ENCODE measurements at places on chromosomes 1 and 21.

GRCh38 chr1:172845865-172846264 lies 187.0 kb downstream of the FASLG start:
- no peak for DNase-seq

DNA sequence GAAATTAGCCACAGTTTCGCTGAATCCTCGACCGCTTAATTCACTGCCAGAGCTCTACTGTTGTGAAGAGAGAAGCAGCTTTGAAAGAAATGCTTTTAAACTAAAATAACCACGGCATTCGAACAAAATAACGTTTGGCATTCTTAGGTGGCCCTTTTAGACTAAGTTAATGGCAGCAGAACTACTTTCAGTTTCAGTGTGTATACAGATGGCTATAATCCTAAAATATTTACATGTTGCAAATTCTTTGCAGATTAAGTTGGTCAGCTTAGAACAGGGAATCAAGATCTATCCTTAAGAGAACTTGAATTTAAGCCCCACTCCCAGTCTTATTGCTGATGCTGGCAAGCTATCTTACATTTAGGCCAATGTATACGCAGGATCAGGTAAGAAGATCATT lies 62.7 kb downstream of the ADSS2 start:
- DNase-seq, result no peak

DNA sequence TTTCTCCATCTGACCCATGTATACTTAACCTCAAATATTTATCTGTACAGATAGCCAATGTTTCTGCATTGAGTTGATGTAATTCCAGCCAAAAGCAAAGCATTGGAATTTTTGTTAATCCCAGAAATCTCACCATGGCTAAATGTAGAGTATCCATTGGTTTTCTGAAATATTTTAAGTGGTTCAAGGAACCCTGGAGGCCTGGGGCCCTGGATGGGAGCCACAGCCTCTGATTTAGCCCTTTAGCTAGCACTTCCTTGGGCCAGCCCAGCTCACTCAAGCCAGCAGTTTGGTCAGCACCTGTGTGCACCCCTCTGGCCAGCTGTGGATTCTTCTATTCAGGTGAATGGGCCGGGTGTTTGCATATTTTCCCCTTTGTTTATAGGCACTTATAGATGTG lies 18.8 kb upstream of the EPS8L3 start:
- no peak for DNase-seq

GRCh38 chr1:29297450-29297849 lies 61.1 kb downstream of the PTPRU start:
- DNase-seq, result no peak

DNA sequence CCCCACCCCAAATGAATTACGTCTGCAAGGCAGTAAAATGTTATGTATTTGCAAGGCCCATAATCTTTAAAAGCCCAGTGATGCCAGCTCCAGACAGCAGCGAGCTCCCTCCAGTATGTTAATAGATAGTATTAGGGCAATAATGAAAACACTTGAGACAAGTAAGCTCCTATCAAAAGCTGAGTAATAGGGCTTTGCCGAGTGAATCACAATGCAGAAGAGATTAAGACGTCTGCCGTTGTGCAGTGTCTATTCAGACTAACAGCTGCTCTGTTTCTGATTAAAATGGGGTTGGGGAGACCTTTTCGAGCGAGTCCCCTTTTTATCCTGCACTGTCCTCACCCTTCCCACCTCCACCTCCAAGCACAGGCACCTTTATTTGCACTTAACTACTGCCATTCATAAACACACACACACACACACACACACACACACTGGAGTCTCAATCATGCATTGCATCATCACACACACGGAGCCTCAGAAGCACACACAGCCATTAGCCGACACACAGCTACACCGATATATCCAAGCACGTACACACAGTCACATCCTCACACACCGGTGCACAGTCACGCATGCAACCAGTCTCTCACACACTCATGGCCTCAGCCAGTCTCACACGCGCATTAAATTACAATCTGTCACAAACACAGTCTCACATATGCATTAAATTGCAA lies 46.0 kb upstream of the FOXO6 start:
- DNase-seq, result no peak

DNA sequence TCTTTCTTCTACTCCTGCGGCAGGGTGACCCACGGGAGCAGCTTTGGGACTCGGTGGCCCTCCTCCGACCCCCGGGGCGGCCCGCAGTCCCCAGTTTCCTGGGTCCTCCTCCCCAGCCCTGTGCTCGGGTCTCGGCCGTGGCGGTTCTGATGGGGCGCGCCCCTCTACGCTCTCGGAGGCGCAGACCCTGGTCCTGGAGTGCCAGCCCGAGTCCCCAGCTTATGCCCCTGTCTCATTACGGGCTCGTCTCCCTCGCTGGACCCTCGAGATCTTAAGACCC lies 430 bp downstream of the BTG2 start:
- DNase-seq, result no peak

DNA sequence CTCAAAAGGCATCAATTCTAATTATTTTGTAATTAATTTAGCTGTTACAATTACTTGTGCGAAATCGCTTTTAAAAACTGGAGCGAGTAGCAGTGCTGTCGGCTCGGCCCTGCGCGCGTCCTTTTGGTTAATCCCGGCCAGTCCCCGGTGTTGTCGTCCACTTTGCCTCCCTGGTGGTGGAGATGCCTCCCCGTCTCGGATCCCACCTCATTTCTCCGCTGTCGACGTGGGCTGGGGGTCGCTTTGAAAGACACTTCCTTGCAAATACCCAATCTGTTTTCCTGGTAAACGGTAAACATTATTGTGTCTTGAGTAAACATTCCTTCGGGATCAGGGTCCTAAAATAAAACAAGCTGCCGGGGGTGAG lies 3.7 kb downstream of the FOXD3 start:
- DNase-seq, result no peak

DNA sequence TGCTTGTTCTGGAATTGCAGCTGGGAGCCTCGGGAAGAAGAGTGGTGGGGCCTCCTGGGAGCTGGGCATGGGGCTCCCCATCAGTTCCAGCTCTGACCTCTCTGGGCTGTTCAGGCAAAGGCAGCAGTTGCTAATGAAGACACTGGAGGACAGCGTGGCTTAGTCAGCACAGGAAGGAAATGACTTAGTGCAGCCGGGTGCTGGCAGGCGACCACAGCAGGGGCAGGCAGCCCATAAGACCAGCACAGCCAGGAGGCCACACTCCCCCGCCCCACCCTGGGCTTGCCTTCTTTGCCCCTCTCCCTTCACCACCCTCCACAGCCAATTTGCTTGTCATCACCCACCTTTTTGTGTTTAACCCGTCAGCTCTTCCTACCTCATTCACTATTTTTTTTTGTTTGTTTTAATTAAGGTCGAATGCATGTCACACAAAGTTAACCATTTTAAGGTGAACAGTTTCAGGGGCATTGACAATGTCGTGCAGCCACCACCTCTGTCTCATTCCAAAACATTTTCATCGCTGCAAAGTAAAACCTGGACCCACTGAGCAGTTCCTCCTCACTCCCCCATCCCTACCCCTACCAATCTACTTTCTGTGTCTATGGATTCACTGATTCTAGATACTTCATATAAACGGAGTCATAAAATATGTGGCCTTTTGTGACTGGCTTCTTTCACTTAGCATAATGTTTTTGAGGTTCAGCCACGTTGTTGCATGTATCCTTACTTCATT lies 10.9 kb downstream of the OLIG2 start:
- no peak for DNase-seq

DNA sequence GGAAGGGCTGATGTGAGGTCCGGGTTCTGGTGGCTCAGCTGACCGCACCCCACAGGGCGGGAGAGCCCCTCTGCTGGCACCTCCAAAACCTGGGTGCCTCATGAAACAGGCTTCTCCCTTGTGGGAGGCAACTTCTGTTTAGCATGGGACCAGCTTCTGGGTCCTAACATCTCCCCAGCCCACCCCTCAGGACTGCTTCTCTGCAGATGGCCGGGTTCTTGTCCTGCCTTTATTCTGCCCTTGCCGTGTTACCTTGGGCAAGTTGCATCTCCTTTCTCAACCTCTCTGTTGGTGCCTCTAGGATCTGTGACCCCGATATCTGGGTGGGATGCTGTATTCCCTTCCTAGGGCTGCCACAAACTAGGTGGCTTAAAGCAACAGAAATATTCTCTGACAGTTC lies 15.0 kb upstream of the TTC22 start:
- no peak for DNase-seq

- DNase-seq, result no peak
These were observed 209.7 kb downstream of the PATJ start for GRCh38 chr1:61951731-61952580.

DNA sequence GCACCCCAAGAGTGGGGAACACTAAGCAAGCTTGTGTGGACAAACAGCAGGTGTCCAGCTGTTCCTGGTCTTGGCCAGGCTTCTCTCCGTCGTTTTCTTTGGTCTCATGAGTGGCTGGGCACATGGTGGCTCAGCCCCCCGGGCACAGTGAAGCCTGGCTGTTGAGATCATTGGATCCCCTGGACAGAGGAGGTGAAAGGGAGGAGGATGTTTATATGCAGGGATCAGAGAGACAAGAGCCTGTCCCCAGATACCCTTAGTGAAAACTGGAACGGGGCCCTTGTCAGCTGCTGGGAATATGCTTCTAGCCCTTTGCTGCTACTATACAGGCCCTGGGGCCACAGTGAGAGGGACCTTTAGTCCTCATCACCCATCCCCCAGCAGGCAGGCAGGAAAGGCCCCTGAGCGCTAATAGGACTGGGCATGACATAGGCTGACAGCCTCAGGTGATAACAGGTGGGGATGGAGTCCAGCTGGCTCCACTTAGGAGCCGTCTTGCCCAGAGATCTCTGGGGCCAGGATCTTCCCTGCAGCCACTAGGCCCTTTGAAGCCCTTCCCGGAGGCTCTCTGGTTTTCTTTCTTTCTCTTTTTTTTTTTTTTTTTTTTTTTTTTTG lies 16.4 kb downstream of the EPHA8 start:
- DNase-seq, result no peak

DNA sequence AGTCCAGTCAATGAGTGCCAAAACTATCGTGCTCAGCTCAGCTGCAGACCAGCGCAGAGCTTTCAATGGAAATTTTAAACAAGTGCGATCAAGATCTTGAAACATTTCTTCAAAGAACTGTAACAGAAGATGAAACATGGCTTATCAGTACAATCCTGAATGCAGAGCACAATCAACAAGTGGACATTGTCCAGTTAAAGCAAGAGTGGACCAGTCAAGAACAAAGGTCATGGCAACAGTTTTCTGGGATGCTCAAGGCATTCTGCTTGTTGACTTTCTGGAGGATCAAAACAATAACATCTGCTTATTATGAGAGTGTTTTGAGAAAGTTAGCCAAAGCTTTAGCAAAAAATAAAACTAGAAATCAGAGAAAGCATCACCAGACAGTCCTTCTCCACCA lies 374.2 kb downstream of the SETD4 start:
- no peak for DNase-seq

DNA sequence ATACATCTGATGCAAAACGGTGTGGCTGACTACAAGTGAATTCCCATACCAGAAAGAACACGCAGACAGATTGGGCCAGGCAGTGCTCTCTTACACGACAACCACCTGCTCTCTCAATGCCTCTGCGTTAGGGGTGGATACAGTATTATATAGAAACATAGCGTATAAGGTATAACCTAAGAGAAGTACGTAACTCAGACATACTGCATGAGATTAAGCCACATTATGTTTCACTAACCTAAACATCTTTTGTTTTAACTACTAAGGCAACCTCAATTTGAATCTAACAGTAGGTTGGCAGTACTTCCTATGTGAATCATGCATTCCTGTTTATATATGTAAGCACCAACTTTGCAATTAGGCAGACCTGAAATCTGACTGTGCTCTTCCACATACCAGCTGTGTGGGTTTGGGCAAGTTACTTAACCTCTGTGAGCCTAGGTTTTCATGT lies 58.1 kb upstream of the COA6 start:
- no peak for DNase-seq

DNA sequence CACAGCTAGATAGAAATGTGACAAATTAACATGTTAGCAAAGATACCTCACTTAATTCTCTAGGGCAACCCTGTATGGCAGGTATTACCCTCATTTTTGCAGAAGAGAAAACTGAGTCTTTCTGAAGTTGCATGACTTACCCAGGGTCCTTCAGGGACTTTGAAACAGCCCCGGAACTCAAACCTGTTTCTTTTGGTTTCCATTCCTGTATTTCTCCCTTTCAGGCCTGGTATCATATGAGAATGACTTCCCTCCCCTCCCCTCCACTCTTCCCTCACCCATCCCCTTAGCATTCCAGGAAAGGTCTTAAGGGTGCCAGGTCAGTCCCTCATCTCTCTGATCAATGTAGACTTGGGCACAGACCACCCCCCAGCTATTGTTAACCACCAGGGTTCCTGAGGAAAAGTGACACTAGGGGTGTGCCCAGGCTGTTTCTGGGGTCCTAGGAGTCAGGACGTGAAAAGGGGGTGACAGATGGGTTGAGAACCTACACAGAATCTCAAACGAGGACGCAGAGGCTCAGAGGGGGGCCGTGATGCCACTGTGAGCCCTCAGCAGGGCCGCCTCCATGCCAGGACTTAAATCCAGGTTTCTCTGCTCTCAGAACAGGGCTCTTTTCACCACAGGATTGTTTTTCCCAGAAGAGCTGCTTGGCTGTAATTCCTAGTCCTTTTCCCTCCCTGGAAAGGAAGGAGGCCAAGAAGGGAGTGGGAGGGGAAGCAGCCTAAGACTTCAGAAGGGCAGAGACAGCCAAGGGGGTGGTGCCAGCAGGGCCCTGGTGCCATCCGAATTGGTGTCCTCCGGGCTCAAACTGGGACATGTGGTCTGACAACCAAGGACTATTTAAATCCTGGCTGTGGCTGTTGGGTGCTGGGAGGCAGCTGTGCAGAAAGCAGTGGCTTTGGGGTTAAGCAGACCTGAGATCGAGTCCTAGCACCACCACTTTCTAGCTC lies 2.1 kb upstream of the WASF2 start:
- no peak for DNase-seq

- no peak for DNase-seq
These were observed 323.1 kb downstream of the HHIPL2 start for GRCh38 chr1:222224636-222225315.

- DNase-seq, result no peak
These were observed 209.5 kb downstream of the RPS6KC1 start for GRCh38 chr1:213260311-213261075.

- DNase-seq, result no peak
These were observed 43.1 kb upstream of the PTPRC start for GRCh38 chr1:198595765-198596164.

DNA sequence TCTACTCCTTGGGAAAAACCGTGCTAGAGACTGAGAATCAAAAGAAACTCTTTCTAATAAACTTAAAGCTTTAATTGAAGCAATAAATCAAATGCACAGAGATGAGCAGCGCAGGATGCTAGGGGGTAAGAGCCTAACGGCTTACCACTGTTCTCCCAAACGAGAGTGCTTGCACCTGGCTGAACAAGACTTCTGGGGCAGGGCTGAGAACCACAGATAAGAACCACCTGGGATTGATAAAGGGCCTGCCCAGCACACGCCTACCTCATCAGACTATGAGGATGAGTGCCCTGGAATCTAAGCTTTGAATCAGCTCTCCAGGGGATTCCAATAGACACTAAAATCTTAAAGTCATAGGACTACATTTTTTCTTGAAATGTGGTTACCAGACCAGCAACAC lies 43.3 kb downstream of the KRTAP19-8 start:
- no peak for DNase-seq

- no peak for DNase-seq
These were observed 7.5 kb downstream of the NRIP1 start for GRCh38 chr21:15057285-15057684.

- no peak for DNase-seq
These were observed 13.4 kb upstream of the SPSB1 start for GRCh38 chr1:9279172-9279840.
